ENCODE measurements at places on chromosomes 11 and 22.

- DNase-seq, result no peak
These were observed 216.7 kb downstream of the TTC28 start for GRCh38 chr22:28462901-28463300.

DNA sequence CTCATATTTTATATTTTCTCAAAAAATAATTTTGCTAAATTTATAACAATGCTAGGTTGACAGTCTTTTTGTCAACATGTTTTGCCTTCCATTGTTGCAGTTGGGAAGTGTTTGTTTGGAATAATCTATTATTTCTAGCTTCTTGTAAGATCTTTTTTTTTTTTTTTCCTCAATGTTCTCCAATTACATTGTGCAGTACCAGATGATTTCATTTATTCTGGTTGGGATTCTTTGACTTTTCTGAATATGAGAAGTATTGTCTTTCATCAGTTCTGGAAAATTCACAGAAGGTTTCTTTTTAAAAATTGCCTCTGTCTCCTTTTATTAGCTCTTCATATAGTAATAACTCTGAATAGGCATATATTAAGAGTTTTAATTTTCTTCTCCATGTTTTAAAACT is 245.4 kb downstream of the DYNC2H1 start:
- no peak for DNase-seq

GRCh38 chr11:93567401-93567895 is 24.3 kb upstream of the SMCO4 start:
- peak; percentile 38 for DNase-seq

- DNase-seq, result peak; percentile 67
These were observed 500 bp upstream of the ADSL start for GRCh38 chr22:40345815-40346184.

GRCh38 chr22:39852799-39853198 is 40.8 kb downstream of the ENTHD1 start:
- DNase-seq, result no peak

All from mucosa of descending colon (tissue), 3 donors.